ENCODE measurements at places on chromosomes 1 and 21.

- no peak for DNase-seq
Measured at GRCh38 chr1:206742719-206743383, 27.7 kb upstream of the IL19 start.

GRCh38 chr1:69082312-69082711 is 485.4 kb upstream of the LRRC7 start:
- DNase-seq, result no peak

DNA sequence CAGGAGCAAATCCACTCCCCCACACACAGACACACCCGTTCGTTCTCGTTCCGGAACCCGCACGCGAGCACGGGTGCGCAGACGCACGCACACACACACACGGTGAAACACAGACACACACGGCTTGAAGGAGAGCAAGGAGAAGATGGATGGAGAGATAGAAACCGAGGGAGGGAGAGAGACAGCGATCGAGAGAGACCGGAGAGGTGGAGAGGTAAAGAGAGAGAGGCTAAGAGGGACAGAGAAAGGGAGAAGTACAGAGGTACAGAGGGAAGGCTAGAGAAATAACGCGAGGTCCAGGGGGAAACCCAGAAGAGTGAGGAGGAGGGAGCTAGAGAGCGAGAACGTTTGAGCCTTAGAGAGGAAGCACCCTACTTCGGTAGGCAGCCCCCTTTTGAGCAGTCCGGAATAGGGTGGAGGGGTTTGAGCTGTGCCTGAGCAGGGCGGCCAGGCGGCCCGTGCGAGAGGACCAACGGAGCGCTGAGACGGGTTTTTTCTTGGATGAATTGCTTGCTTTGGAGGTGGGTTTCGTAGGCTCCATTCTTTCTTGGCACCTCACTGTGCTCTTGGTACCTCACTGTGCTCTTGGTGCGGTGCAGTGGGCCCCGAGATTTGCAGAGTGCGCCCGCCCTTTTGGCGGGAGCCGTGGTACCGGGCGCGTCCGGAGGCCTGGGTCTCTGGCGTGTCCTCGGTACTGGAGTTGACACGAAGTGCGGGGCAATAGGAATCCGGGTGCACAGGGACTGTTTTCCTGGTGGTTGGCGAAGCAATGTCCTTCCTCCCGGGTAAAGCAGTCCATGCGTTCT is 88.4 kb upstream of the RHOU start:
- DNase-seq, result peak; percentile 54

DNA sequence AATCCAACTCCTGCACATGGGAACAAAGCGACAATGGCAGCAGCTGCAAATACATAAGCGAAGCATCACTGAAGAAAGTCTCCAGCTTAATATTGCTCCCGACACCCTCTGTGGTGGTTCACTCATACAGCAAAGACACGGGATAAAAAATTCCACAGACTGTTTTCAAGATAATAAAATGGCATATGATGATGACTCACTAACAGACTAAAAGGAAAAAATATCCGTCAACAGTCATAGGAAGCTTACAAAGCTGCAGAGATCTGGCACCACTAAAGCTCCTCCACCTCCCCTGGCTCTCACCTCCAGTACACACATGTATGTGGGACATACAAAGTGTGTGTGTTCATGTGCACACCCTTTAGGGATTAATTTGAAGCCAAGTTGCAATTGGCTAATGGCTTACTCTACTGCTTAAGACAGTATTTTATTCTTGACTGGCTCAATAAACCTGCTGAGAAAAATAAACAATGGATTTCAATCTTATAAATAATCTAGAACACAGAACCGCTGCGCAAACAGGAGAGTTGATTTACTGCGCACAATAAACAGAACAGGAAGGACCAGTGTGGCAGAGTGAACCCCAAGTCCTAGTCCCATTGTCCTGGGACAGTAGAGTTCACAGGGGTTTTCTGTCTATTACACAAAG is 94.4 kb downstream of the SLC45A1 start:
- DNase-seq, result peak; percentile 79

DNA sequence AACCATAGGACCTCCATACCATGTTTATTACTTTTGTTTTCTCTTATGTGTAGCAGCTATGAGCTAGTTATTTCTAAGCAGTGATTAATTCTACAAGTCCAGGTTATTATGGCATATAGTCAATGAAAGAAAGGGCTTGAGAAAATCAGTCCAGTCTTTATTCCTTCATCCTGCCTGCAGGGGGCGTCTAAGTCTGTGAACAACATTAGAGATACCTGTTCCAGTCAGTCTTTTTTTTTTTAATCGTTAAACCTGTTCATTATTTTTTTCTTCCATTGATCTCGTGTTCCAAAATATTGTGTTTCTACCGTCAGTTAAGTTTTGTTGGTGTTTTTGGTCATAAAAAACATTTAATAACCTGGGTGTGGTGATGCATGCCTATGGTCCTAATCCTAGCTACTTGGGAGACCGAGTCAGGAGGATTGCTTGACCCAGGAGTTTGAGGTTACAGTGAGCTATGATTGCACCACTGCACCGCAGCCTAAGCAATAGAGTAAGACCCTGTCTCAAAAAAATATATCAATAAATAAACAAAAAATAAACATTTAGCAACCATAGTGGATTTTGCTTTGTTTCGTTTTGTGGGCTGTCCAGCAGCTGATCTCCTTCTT is 29.4 kb upstream of the CD2 start:
- peak; percentile 51 for DNase-seq

Data from fibroblast of skin of scalp (primary cell).